ENCODE measurements at places on chromosomes 5 and 9.
A peak's percentile ranks its signal among the peaks of the same experiment; 100 is the strongest.

- DNase-seq: peak; percentile 65
Measured at GRCh38 chr5:103469288-103470040, 93.1 kb downstream of the NUDT12 start.

DNA sequence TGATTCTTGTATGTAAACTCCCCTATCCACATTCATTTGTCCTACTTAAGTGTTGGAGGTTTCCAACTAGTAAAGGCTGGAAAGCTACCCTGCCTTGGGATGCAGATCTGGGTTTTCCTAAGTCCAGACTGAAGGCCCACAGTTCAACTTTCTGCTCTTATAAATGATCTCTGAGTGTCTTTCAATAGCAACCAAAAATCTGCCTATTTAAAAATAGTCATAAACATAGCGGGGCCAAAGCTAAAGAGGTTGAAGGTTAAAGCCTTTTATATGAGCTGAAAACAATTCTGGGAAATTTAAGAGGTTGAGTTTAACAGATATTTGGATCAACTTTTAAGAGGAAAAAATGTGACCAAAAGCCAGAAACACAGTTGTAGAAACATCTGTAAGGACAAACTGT is 87.2 kb downstream of the NTRK2 start:
- DNase-seq: no peak

GRCh38 chr5:76594107-76594506 is 29.1 kb downstream of the F2RL2 start:
- no peak for DNase-seq

DNA sequence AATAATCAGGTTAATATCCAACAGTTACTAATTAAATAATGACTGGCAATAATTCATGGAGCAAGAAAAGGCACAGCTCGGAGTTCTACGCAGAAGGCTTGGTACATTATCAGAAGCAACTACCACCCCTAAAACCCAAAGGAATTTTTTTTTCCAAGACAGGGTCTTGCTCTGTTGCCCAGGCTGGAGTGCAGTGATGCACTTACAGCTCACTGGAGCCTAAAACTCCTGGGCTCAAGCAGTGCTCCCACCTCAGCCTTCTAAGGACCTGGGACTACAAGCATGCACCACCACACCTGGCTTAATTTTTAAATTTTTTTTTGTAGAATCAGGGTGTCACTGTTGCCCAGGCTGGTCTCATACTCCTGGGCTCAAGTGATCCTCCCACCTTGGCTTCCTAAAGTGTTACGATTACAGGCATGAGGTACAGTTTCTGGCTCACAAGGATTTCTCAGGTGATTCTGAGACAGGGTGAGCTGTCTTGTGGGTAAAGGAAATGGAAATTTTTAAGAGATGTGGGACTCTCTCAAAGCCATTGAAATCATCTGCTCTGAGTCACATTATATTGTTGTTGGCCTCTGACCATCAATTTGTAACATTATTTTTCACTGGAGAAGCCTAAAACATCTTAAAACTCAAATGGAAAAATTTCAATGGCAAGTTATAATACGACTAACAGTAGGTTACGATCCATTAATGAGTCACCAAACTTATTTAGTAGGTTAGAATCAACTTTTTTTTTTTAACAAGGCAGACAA is 19.7 kb upstream of the HSDL2 start:
- DNase-seq: peak; percentile 45

- DNase-seq: no peak
Measured at GRCh38 chr5:38039826-38040225, 200.0 kb upstream of the GDNF start.

DNA sequence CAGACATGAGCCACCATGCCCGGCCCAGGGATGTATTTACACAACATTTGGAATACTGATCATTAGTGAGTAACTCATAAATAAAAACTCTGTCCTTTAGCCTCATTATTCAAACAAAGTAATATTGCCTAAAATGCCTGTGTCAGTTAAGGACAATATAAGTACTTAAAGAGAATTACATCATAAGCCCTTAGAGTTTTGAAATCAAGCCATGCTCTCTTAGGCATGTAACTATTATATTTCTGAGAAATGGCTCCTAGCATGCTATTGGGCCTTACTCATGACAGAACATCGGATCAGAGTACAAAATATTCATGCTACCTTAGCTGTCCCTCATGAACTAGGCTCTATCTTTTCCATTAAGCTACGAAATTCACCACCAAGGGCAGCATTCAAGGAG is 309.3 kb downstream of the CHSY3 start:
- no peak for DNase-seq

DNA sequence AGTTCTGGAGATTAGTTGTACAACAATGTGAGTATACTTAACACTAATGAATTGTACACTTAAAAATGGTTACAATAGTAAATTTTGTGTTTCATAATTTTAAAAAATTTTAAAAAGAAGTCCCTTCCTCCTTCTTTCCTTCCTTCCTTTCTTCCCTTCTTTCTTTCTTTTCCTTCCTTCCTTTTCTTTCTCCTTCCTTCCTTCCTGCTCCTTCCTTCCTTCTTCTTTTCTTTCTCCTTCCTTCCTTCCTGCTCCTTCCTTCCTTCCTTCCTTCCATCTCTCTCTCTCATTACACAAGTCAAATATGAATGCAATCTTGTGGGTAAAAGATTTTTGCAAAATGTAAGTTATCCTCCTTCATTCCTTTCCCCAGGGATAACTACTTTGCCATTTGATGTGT is 97.1 kb upstream of the TBCA start:
- DNase-seq: no peak

DNA sequence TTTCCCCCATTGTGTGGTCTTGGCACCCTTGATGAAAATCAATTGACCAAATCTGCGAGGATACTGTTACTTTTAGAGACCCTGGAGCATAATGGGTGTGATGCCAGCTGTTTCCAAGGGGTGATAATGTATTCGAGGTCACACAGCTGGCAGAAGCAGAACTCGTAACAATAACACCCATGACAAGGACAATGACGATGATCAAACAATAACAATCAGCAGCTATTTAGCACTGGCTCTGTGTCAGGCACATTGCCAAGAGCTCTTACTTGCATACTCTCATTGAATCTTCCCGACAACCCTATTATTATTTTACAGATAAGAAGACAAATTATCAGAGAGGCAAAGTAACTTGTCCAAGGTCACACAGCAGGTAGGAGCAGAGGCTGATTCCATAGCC is 223.7 kb upstream of the MSX2 start:
- no peak for DNase-seq

DNA sequence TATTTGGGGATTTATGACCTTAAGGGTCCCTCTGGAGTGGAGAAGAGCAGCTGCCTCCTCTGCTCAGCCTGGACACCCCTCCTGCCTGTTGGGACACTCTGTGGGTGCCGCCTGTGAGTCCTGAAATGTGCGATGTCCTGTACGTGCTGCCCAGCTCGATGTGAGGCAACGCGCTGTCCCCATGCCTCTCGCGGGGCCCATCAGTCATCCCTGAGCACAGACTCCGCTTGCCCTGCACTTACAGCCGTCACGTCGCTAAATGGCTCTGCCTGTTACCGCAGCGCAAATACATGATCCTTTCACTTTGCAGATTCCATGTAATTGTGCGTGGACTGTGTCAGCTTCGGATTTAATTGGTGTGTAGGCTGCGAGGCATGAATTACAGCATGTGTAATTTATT is 27.1 kb downstream of the IRX4 start:
- no peak for DNase-seq

GRCh38 chr5:160023007-160023907 is 14.3 kb downstream of the TTC1 start:
- no peak for DNase-seq

DNA sequence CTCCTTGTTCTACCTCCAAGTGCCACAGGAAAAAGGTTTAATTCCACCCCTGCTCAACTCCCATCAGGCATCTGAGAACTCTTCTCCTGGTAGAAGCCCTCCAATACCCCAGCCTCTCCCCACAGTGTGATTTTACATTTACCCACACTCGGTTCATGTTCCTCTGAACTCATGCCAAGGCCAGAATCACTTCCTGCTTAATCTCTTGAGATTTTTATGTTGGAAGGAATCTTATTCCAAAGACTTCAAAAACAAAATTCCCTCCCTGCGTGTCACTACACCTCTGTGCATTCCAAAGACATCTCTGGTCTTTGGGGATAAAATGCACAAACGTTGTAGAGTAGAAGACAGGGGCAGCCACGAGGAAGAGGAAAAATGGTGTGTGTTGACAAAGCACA is 186.8 kb downstream of the ACTL7B start:
- peak; percentile 31 for DNase-seq

DNA sequence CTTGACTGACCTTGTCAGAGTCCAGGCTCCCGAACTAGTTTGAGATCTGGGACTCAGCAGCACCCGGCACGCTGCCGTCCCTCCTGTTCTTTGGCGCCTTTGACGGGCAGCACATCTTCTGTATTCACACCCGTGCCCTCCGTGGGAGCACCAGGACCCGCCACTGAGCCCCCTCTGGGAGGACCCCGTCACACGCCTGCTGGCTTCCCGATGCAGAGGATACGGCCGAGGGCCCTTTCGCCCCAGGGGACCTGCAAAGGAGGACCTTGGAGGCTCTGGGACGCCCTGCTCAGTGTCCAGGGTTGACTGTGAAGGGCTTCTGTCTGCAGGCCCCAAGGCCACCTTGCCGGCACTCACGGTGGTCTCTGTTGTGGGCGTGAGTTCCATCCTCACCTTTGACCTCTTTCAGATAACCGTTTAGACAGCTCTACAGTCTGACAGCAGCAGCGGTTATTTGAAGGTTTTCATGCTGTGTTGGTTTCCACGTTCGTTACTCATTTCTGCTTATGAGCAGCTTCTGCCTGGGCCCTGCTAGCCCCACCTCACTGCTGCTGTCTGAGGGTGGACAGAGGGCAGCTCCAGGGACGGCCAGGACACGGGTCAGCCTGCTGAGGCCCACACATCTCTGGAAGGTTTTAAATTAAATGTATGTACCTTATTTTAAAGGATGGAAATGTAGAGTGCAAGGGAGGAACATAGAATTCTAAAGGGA is 12.6 kb upstream of the EXOC3 start:
- no peak for DNase-seq

DNA sequence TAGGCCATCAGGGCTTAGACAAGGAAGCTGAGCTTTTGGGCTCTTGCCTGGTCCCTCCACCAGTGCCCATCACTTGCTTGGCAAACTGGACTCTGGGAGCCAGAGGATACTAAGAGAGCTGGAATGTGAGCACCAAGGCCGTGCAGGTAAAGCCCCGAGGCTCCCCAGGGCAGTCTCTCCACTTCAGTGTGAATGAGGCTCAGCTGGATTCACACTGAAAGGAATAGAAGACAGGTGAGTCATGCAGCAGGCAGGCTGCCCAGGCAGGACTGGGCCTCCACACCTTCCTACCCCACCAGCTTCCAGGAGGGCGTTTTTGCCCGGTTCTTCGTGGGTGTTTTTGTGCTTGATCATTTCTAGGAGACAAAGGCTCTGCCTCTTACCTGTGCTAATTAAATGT is 7.3 kb upstream of the CTSV start:
- DNase-seq: peak; percentile 13

DNA sequence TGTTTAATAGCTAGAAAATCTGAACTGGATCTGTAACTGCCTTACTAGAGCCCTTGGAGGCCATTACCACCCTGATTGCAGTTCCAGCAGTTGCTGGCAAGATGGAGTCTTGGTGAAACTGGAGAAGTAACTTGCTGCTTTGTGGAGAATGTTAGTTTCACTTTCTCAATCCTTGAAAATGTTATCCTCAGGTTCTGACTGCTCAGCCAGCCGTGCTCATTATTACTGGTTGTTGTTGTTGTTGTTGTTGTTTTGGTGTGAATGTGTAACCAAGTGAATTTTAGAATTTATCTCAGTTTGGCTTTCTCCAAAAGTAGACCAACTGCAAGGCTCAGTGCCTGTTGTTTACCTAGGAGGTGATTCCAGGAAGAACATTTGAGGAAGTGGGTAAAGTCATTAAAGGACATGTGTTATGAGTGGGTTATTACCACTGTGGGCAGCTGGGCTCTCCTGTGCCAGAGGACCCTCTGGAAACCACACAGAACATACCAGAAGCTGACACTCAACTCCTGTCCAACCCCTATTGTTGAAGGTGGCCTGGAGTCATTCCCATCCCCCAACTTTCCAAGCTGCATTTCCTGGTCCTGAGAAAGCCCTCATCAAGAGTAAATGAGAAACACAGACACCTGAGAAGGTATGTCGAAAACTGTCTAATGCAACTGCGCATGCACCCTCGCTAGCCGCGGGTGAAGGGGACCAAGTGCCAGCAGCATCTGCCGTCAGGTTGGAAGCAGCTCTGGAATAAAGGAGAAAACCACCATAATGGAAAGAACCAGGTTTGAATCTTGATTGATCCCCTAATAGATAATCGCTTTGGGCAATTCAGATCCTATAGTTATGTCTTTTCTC is 111.6 kb downstream of the CMYA5 start:
- DNase-seq: peak; percentile 14

DNA sequence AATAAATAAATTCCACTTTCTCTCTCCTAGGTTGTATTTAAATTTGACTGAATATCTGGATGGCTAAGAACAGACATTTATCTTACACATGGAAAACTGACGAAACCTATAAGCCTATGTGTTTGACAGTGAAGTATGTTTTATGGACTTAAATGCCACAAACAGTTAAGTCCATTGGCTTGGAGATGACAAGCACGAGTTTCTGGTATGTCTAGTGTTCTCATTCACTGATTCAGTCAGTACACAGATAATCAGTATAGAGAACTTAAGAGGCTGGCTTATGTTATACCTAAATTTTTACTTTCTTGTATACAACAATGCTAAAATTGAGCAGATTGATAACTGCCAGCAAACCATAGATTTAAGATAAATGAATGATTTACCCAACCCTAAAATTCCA is 38.9 kb downstream of the SNAPC3 start:
- DNase-seq: no peak

DNA sequence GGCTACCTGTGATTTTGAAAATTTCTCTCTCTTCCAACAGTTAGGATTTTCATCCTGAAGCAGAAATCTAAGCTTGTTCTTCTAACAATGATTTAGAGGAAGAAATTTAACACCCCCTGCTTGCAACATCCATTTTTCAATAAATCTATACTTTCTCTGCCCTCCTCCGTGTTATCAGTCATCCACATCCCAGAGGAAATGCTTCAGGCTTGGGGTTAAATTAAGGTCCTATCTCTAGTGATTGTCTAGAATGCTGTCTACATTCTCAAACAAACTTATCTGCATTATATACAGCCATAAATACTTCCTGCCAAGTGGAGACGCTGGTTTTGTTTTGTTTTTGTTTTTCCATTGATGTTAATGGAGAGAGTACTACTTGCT is 371.0 kb downstream of the CSNK1G3 start:
- DNase-seq: peak; percentile 19

DNA sequence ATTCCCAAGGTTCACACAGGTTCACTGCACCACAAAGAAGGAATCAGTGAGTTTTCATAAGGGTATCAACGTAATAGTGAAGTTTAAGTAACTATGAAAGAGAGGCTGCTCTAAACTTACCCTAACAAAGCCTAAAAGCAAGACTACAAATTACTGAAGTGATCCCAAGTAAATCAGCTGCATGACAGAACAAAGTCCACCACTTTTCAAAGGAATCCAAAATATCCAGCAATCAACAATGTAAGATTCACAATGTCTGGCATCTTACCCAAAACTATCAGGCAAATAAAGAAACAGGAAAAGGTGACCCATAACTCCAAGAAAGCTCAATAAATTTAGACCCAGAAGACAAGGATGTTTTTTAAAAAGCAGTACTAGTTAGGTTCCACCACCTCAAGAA is 70.1 kb downstream of the GNAQ start:
- peak; percentile 42 for DNase-seq

- no peak for DNase-seq
Measured at GRCh38 chr9:4344946-4345345, 45.1 kb upstream of the GLIS3 start.

Measured in EL (cell line).